ENCODE measurements at places on chromosomes 1 and 21.

- DNase-seq, result no peak
Observed at GRCh38 chr1:222413436-222413835, 134.5 kb downstream of the HHIPL2 start.

DNA sequence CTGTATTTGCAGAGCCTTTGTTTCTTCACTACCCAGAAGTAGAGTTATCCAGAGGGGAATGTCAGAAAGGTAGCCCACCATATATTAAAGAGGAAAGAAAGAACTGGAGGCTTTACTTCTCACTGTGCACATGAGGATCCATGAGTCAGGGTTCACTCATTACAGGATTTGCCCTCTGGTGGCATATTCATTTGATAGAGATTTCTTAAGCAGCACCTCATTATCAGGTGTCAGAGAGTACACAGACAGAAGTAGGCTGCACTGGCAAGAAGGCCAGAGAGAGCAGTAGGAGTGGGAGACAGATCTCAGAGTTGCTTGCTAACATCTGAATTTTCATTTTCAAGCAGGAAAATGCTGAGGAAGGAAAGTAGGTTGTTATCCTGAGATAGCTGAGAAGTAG is 123.8 kb downstream of the PIK3R3 start:
- DNase-seq, result no peak

GRCh38 chr1:19089524-19089923 is 120.5 kb downstream of the UBR4 start:
- DNase-seq, result no peak

- DNase-seq, result no peak
Observed at GRCh38 chr1:156852418-156852874, 6.5 kb downstream of the INSRR start.

GRCh38 chr1:154547105-154547732 is 11.2 kb downstream of the UBE2Q1 start:
- DNase-seq, result no peak

Measured in activated CD4-positive, alpha-beta T cell treated with anti-CD3 and anti-CD28 coated beads, Interleukin-2, amount 50 U/mL, for 48 hours (primary cell).